A549 (cell line): ENCODE measurements at places on chromosomes 3 and 15. TPM values are rescaled to one million over a fixed set of nuclear protein-coding genes. Genes with fewer than 3 reads are reported as not detected.

The ACTC1 gene
- polyA plus RNA-seq: 0.43 to 1.1 TPM (median 1.0 TPM) in 3 replicates

The PPM1L gene
- 0.26 to 0.39 TPM (median 0.27 TPM) in 3 replicates for polyA plus RNA-seq

The HACD2 gene
- polyA plus RNA-seq: 38.5 to 41.8 TPM (median 39.3 TPM) in 3 replicates

The KY gene
- 0.05 TPM in 1 of 3 replicates, not detected in the others for polyA plus RNA-seq

The EXOSC7 gene
- polyA plus RNA-seq: 58.7 to 61.8 TPM (median 59.1 TPM) in 3 replicates

The A4GNT gene
- not detected in 3 replicates for polyA plus RNA-seq

The FEZF2 gene
- polyA plus RNA-seq: not detected in 3 replicates

The KBTBD12 gene
- polyA plus RNA-seq: not detected in 3 replicates

The DAZL gene
- not detected in 3 replicates for polyA plus RNA-seq

The ACP3 gene
- polyA plus RNA-seq: 0.09 to 0.21 TPM in 2 of 3 replicates, not detected in the other

The MYZAP gene
- polyA plus RNA-seq: 1.8 to 2.6 TPM (median 2.4 TPM) in 3 replicates

The SLC51A gene
- not detected in 3 replicates for polyA plus RNA-seq

The DUOXA2 gene
- polyA plus RNA-seq: not detected in 3 replicates

The SCN11A gene
- polyA plus RNA-seq: 0.01 TPM in 1 of 3 replicates, not detected in the others

The ZMYND10 gene
- polyA plus RNA-seq: 0.71 to 0.84 TPM (median 0.77 TPM) in 3 replicates

The TMEM212 gene
- polyA plus RNA-seq: not detected in 3 replicates

The TM4SF1 gene
- 739 to 828 TPM (median 767 TPM) in 3 replicates for polyA plus RNA-seq

DNA sequence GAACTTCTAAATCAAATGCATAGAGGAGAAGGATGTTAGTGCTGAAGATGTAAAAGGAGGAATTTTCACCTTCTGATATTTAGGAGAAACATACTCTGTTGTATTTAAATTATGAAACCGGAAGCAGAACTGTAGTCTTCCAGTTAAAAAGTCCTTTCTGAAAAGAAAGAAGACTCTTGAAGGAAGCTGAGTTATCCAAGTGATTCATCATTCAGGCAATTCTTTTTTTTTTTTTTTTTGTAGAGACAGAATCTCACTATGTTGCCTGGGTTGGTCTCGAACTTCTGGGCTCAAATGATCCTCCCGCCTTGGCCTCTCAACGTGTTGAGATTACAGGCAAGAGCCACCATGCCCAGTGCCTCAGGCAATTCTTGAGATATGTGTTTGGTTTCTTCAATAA lies 424.8 kb upstream of the TPM1 start:
- no peak for DNase-seq

DNA sequence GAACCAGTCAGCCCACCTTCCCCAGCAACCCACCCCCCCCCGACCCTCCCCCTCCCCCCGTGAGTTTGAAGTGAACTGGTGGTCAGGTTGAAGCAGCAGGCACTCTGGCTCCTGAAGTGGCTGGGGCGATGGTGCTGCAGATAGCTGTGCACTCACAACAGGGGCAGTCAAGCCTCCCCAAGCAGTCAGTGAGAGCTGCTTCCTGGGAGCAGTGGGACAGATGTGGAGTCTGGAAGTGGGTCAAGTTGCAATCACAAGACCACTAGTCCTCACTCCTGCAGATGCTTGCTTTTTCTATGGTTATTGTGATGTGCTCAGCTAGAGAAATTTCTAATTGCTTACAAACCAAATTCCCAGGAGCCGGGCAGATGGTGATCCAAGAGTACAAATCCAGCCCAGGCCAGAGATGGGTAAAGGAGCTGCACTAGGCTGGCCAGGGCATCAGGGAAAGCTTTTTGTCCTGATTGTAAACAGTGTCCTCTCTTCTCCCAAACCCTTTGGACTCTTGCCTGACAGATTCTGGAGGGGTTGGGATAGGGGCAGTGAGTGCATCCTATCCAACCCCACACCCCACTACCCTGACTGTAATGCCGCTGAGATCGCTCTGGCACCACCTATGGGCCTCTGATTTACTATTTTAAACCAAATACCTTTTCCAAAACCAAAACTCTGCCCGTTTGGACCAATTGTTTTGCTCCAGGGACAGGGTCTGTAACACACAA lies 9.8 kb upstream of the CLPX start:
- DNase-seq: no peak

GRCh38 chr3:185732782-185733181 lies 92.1 kb downstream of the IGF2BP2 start:
- DNase-seq: no peak

- DNase-seq: no peak
These were observed 54.1 kb upstream of the ATP2C1 start for GRCh38 chr3:130839813-130840212.

GRCh38 chr3:9225268-9225667 lies 24.2 kb downstream of the SRGAP3 start:
- no peak for DNase-seq

GRCh38 chr3:25603703-25604102 lies 61.0 kb downstream of the TOP2B start:
- no peak for DNase-seq

DNA sequence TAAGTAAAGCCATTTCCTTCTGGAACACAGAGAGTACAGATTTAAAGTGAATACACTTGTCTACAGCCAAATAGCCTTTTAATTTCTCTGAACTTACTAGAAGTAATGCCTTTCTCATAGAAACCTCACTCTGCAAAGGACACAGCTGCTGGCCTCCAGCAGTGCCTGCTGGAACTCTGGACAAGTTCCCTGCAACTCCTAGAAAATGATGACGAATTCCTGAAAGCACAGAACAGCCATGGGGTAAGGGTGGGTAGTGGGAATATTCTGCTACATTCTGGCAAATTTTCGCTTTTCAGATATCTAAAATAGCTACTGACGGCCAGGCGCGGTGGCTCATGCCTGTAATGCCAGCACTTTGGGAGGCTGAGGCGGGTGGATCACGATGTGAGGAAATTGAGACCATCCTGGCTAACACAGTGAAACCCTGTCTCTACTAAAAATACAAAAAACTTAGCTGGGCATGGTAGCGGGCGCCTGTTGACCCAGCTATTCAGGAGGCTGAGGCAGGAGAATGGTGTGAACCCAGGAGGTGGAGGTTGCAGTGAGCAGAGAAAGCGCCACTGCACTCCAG lies 34.4 kb downstream of the RYK start:
- DNase-seq: no peak

- DNase-seq: no peak
These were observed 312.3 kb downstream of the EPHA3 start for GRCh38 chr3:89419647-89420241.

GRCh38 chr15:62071711-62072308 lies 5.0 kb downstream of the C2CD4A start:
- DNase-seq: peak; percentile 39

DNA sequence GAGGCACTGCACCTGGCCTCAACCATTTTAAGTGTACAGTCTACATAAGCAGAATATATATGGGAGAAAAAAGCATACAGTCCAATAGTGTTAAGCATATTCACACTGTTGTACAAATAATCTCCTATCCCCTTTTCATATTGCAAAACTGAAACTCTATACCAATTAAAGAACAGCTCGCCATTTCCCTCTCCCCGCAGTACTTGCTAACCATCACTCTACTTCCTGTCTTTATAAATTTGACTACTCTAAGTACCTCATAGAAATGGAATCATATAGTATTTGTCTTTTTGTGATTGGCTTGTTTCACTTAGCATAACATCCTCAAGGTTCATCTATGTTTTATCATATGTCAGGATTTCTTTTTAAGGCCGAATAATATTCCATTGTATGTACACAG lies 21.6 kb upstream of the TASOR start:
- no peak for DNase-seq

GRCh38 chr3:69993757-69994156 lies 5.8 kb upstream of the SAMMSON start:
- no peak for DNase-seq

- DNase-seq: no peak
These were observed 34.2 kb upstream of the GALNT15 start for GRCh38 chr3:16140116-16140893.

GRCh38 chr3:37995652-37996641 lies 5.4 kb downstream of the VILL start:
- no peak for DNase-seq

DNA sequence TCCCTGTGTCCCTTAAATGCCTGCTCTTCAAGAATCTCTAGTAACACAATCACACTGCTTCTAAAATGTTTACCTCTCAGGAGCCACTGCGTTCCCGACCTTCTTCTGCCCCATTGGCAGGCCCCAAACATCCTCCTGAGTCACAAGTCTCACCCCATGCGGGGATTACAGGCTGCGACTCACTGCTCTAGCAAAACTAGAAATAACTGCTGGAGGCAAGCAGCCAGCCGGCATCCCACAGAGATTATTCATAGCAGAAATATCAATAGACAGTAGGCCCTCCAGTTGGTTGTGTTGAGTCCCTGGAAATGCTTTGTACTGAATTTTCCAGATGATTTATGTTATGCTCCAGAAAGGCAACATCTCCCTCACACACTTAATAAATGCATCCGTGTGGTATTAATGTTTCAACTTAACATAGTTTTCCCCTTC lies 64.8 kb downstream of the RFTN1 start:
- peak; percentile 46 for DNase-seq

DNA sequence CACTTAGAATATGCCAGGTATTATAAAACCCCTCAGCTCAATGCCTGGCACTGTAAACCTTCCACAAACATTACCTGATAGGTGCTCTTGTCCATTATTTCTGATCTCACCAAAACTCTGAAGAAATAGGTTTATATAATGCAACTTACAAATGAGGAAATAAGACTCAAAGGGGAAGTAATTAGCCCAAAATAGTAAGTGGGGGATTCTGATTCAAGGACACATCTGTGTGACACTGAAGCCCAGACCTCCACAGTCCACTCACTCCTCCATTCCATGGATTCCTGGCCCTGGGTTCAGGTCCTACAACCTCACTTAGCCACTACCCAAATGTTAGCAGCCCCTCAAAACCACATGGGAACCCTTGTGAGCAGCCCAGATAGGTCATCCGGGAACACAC lies 49.9 kb downstream of the TRANK1 start:
- no peak for DNase-seq

GRCh38 chr3:152105446-152105845 lies 163.3 kb upstream of the MBNL1 start:
- DNase-seq: no peak

DNA sequence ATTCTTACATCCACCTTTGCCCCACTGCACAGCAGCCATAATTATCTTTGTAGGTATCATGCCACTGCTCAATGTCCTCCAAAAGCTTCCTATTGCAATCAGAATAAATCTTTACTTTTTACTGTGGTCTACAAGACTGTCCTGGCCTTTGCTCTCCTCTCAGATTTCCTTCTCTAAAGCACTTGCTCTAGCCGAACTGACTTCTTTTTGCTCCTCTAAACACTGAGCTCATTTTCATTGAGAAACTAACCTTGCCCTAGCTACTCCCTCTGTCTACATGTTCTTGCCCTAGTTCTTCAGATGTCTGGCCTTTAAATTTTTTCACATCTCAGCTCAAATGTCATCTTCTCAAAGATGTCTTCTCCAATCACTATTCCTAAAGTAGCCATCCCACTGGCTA lies 342.8 kb downstream of the TBC1D5 start:
- no peak for DNase-seq

DNA sequence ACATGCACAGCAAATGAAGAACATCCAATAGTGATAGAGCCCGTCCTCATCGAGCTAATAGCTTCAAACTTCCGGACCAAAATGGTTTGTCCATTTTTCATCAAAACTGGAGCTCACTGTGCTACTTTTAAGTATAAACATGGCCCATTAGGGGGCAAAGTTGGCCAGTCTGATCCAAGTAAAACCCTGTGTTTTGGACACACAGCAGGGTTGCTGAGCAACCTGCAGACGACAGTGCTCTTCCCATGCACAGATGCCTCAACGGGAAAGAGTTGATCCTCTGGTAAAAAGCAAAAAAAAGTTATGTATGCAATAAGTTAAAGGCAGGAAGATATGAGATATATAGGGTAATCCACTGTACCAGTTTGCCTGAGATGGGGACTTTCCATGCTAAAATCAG lies 244.0 kb upstream of the THBS1 start:
- DNase-seq: no peak

- peak; percentile 49 for DNase-seq
These were observed 184.9 kb upstream of the LRRC3B start for GRCh38 chr3:26437678-26438077.

DNA sequence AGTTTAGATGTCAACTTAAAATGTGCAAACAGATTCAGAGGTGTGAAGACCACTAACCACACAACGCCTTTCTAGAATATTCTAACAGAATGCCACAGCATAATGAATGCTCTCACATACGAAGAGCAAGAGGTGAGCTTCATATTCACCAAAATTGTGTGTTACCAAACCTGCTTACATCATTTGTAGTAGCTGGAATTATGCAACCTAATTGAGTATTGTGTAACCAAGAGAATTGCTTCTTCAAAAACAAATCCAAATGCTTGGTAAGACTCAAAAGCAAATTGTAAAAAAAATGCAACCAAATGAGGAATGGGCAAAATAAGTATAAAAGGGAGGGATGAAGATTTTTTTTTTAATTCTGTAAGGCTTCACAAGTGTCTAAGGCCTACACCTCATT lies 160.7 kb downstream of the TAFA4 start:
- DNase-seq: no peak

GRCh38 chr15:92907896-92908712 lies 8.0 kb downstream of the CHD2 start:
- peak; percentile 78 for DNase-seq

- no peak for DNase-seq
These were observed 112.9 kb upstream of the ARHGEF3 start for GRCh38 chr3:56914646-56915045.

- DNase-seq: peak; percentile 17
These were observed 571 bp downstream of the ACAD9 start for GRCh38 chr3:128879991-128880390.

GRCh38 chr3:154050766-154051165 lies 70.4 kb upstream of the ARHGEF26 start:
- no peak for DNase-seq

GRCh38 chr15:83854321-83854720 lies 200.4 kb downstream of the ADAMTSL3 start:
- DNase-seq: no peak

GRCh38 chr15:89587955-89588354 lies 12.7 kb downstream of the TICRR start:
- no peak for DNase-seq

GRCh38 chr3:99659951-99660350 lies 21.6 kb downstream of the COL8A1 start:
- DNase-seq: no peak

DNA sequence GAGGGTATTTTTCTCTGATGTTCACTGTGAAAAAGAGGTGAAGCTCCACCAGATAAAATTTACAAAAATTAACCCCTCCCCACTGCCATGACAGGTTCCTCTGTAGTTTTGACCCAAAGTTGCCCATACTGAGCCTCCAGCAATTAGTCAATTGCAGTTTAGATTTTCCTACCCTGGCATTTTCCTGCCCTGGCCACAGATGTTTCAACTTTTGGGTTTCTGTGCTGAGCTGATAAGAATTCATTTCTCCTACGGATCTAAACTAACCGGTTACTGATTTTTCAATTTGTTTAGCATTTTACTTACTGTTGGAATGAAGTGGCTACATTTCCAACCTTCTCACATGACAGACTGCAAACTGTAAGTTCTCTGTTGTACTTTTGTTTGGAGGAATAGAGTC lies 1346.1 kb upstream of the EPHA6 start:
- DNase-seq: no peak

- no peak for DNase-seq
These were observed 81.7 kb upstream of the NUDT16 start for GRCh38 chr3:131299836-131300235.
